Naive B cell (primary cell): ENCODE measurements at places on chromosomes 6 and 20. TPM values are rescaled to one million over a fixed set of nuclear protein-coding genes. Genes with fewer than 3 reads are reported as not detected.

The TMEM181 gene
- 2.0 TPM for polyA plus RNA-seq

The MICB gene
- polyA plus RNA-seq, result 14.3 TPM

The CLVS2 gene
- polyA plus RNA-seq, result not detected

The CDH22 gene
- not detected for polyA plus RNA-seq

The NHLRC1 gene
- polyA plus RNA-seq, result 1.6 TPM

The SEC23B gene
- 34.9 TPM for polyA plus RNA-seq

The SFT2D1 gene
- 116 TPM for polyA plus RNA-seq

The SLC26A8 gene
- polyA plus RNA-seq, result not detected

The MLIP gene
- polyA plus RNA-seq, result not detected

The TTBK1 gene
- polyA plus RNA-seq, result not detected

The SNAP91 gene
- polyA plus RNA-seq, result not detected

The DSP gene
- polyA plus RNA-seq, result 12.6 TPM

The SLC2A10 gene
- not detected for polyA plus RNA-seq

The CTCFL gene
- not detected for polyA plus RNA-seq

The HSPA1L gene
- polyA plus RNA-seq, result 1.4 TPM

The IL17A gene
- not detected for polyA plus RNA-seq

The CD2AP gene
- 5.6 TPM for polyA plus RNA-seq

The GJA1 gene
- polyA plus RNA-seq, result not detected

The RIMS4 gene
- not detected for polyA plus RNA-seq

The UST gene
- polyA plus RNA-seq, result 6.2 TPM

The GFOD1 gene
- polyA plus RNA-seq, result 10.7 TPM

The DYNLT2 gene
- polyA plus RNA-seq, result 0.98 TPM

The SIRPA gene
- polyA plus RNA-seq, result not detected

The HLA-DRA gene
- polyA plus RNA-seq, result 14,595 TPM

The ACAT2 gene
- polyA plus RNA-seq, result 20.8 TPM

The SLC35A1 gene
- 25.2 TPM for polyA plus RNA-seq

The CST7 gene
- polyA plus RNA-seq, result 1.0 TPM

The PGC gene
- not detected for polyA plus RNA-seq

The ZHX3 gene
- 27.8 TPM for polyA plus RNA-seq

The CST3 gene
- 3.2 TPM for polyA plus RNA-seq

The CST5 gene
- not detected for polyA plus RNA-seq

The HLA-DMB gene
- 1,171 TPM for polyA plus RNA-seq

The ENPP4 gene
- polyA plus RNA-seq, result 5.3 TPM

The BANF2 gene
- not detected for polyA plus RNA-seq

The LY6G6D gene
- not detected for polyA plus RNA-seq

The CD24 gene
- polyA plus RNA-seq, result 206 TPM

The MRPL14 gene
- 68.2 TPM for polyA plus RNA-seq

The PKHD1 gene
- not detected for polyA plus RNA-seq

The UNC5CL gene
- 0.48 TPM for polyA plus RNA-seq

The TMEM170B gene
- polyA plus RNA-seq, result 0.37 TPM

The IGF2R gene
- polyA plus RNA-seq, result 6.7 TPM

The DEFB132 gene
- polyA plus RNA-seq, result not detected

The HTR1B gene
- not detected for polyA plus RNA-seq

The TNXB gene
- polyA plus RNA-seq, result 0.23 TPM

The DDO gene
- polyA plus RNA-seq, result not detected

The ULBP3 gene
- not detected for polyA plus RNA-seq

The FNDC11 gene
- 1.8 TPM for polyA plus RNA-seq

The FKBP1C gene
- not detected for polyA plus RNA-seq

The ZCCHC3 gene
- 19.0 TPM for polyA plus RNA-seq

The PACSIN1 gene
- not detected for polyA plus RNA-seq

The RIPOR3 gene
- polyA plus RNA-seq, result 2.1 TPM

The OR2B6 gene
- not detected for polyA plus RNA-seq

The RNF182 gene
- not detected for polyA plus RNA-seq

The TP53TG5 gene
- polyA plus RNA-seq, result 0.16 TPM

The MEP1A gene
- not detected for polyA plus RNA-seq
